ENCODE measurements at places on chromosomes 16 and 17. TPM values are rescaled to one million over a fixed set of nuclear protein-coding genes. Genes with fewer than 3 reads are reported as not detected.

The ADAP2 gene
- total RNA-seq, result 0.68 TPM

The SCARF1 gene
- total RNA-seq, result 131 TPM

DNA sequence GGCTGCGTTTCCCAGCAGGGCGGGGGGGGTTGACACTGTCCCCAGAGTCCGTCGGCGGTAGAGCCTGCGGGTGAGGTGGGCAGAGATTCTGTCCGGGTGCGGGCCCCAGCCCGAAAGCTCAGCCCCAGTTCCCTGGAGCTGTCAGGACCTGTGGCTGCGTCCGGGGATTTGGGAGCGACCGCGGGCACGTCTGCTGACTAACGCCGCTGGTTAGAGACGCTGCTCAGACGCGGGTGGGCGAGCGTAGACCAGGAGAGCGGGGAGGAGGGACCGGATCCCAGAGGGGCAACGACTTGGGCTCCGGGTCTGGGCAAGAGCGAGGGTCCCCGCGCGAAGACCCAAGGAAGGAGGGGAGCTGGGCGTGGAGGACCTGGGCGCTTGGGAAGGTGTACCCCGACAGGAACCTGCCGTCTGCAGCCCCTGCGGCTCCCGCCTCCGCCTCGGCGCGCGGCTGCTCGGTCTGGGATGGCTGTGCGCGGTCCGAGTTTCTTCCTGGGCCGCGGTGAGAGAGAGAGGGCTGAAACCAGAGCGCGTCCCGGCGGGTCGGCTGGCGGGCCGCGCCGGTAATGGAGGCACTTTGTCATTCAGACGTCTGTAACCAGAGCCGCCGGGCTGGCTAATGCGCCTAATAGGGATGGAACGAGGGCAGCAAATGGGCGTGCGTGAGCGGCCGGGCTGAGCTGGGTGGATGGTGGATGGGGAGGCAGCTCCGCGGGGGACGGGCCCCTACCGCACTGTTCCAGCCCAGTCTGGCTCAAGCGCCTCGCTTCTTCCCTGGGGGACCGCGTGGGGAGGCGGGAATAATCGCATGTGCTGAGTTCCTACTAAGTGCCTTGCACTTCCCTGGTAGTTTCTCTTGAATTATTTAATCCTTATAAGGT is 2.3 kb downstream of the NGFR start:
- no peak for DNase-seq

- DNase-seq, result no peak
Measured at GRCh38 chr17:31369266-31369665, 22.2 kb upstream of the RAB11FIP4 start.

The NPW gene
- total RNA-seq, result 0.35 TPM

GRCh38 chr17:56876766-56877179 is 37.1 kb downstream of the TRIM25 start:
- DNase-seq, result peak; percentile 33

The NEUROD2 gene
- total RNA-seq, result not detected

- no peak for DNase-seq
Measured at GRCh38 chr17:5364696-5365095, 54.8 kb downstream of the NUP88 start.

The CD300LG gene
- not detected for total RNA-seq

The NKD1 gene
- under 0.01 TPM for total RNA-seq

The WNT9B gene
- not detected for total RNA-seq

The MLST8 gene
- 63.9 TPM for total RNA-seq

GRCh38 chr17:43094129-43094835 is 30.9 kb downstream of the BRCA1 start:
- no peak for DNase-seq

The PLCG2 gene
- 26.4 TPM for total RNA-seq

DNA sequence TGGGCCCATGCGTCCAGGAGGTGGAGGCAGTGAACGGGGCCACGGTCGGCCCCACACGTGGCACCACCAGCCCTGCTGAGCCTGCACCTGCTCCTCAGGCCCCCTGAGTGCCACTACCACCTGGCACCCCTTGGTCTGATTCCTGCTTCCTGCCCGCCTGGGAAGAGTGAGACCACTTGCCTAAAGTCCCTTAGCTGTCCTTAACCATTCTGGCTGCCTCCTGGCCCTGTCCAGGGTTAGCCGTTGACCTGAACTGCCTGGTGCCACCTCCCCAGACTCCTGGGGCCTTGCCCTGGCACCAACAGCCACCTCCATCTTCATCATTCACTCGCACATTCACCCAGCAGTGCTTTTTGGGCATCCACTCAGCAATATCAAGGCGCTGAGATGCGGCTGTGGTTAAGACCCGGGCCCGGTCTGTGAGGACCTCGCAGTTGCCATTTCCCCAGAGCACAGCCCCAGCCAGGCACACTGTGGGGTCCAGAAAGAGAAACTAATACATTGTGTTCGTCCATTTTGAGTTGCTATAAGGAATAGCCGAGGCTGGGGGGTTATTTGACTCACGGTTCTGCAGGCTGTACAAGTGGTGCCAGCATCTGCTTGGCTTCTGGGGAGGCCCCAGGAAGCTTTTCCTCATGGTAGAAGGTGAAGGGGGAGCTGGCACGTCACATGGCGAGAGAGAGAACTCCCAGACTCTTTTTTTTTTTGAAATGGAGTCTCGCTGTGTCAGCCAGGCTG is 318.4 kb downstream of the SEC14L1 start:
- no peak for DNase-seq

DNA sequence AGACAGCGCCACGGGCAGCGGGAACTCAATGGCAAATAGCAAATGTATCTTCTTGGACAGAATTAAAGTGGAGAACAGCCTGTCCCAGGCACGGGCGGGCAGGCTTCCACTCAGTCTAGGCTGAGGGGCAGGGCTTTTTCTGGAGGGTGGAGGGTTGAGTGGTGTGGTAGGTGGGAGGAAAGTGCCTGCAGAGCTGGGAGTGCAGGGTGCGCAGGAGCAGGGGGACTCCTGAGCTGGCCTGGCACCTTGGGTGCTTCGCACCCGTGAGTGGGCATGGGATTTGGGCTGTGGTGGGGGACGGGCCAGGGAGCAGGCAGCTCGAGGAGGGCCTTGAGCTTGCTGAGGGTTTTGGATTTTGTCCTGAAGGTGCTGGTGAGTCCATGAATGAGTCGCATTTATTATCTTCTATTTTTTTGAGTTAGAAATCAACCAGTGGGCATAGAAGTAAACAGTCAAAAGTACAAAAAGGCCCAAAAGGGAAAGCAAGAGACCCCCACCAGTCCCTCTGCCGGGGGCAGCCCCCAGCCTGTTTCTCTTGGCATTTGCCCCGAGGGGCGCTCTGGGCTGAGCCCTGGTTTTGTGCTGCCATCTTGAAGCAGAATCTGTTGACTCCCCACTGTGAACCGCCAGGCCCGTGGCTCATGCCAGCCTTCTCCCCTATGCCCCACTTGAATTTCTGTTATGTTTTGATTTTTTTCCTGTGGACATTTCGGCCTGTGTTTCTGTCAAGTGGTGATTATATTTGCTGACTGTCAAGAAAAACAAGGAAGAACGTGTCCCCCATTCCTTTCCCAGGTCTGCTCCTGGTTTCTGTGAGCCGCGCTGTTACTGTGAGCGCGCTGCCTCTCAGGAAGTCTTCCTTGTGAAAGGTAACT is 8.2 kb downstream of the ADORA2B start:
- DNase-seq, result no peak

GRCh38 chr17:14845591-14846281 is 419.4 kb downstream of the PMP22 start:
- DNase-seq, result no peak

- DNase-seq, result peak; percentile 14
Measured at GRCh38 chr16:55701442-55702319, 45.9 kb downstream of the SLC6A2 start.
